ENCODE measurements at places on chromosomes 6 and 20.

GRCh38 chr6:16154904-16155303 is 26.0 kb downstream of the MYLIP start:
- DNase-seq: peak; percentile 54

GRCh38 chr6:134878136-134878535 is 71.8 kb downstream of the ALDH8A1 start:
- no peak for DNase-seq

DNA sequence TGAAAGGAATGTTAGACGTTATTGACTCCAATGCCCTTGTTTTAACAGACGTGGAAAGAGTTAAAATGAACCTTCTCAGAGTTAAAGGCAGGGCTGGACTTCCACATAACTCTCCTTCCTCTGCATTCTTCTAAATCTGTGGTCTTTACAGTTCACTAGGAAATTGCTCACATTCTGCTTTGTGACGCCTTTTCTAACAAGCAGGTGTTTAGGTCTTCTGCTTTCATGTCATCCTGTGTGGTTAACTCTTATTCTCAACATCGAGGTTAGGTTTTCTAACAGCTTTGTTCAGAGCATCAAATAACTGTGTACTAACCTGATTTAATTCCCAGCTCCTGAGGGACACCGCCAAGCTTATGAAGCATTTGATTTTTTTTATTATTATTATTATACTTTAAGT is 81.3 kb upstream of the NT5E start:
- DNase-seq: no peak

DNA sequence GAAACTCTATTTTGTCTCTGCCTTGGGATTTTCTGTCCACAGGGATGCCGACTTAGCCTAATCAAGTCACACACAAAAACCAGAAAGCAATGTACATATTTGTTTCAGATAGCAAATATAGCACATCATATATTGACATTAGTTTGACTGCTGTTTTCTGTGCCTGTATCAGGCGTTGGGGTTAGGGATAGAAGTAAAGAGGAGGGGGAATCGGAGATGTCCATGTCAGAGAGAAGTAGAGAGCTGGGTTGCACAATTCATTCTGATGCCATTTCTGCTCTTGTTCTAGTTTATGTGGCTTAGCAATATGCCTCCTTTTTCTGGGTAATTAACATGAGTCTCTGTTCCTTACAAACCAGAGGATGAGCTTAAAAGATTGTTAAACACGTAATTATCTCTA is 14.7 kb upstream of the IPCEF1 start:
- no peak for DNase-seq

- no peak for DNase-seq
Observed at GRCh38 chr6:26086211-26086610, 1.0 kb upstream of the HFE start.

Data from bronchial epithelial cell (primary cell).